ENCODE measurements at places on chromosomes 16 and 17.

GRCh38 chr17:4436381-4436780 is 2.6 kb downstream of the SPNS3 start:
- DNase-seq = no peak

- no peak for DNase-seq
These were observed 13.6 kb downstream of the CLEC16A start for GRCh38 chr16:10957771-10958482.

GRCh38 chr17:10061111-10061845 is 137.1 kb downstream of the GAS7 start:
- DNase-seq = no peak

DNA sequence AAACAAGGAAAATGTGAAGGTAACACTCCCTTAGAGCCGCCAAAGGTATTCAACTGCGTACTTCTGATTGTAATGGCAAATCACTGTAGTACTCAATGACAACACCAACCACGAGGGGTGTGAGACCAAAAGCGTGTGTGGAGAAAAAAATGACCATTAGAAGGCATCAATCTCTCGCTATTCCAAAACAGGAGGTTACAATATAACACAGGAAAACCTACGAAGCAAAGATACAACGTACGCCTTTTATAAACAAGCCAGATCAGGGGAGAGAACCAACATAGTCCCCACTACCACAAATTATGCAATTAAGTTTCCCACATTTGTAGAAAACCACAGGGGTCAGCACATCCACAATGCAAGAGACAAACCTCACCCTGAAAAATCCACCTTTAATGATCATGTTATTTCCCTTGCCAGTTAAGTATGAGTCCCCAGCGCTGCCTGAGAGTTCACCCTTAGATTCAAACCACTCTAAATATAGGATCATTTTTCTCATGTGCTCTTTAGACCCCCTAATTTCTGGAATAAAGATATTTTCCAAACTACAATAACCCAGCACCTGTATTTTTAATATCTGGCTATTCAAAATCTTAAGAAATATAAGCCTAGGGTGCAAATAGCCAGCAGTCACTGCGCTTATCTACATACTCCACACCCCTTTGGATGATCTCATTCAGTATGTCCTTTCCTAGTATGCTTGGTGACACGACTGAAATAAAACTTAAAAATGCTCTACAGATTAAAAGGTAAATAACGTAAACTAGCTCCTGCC is 12.4 kb downstream of the TEX14 start:
- DNase-seq = no peak

DNA sequence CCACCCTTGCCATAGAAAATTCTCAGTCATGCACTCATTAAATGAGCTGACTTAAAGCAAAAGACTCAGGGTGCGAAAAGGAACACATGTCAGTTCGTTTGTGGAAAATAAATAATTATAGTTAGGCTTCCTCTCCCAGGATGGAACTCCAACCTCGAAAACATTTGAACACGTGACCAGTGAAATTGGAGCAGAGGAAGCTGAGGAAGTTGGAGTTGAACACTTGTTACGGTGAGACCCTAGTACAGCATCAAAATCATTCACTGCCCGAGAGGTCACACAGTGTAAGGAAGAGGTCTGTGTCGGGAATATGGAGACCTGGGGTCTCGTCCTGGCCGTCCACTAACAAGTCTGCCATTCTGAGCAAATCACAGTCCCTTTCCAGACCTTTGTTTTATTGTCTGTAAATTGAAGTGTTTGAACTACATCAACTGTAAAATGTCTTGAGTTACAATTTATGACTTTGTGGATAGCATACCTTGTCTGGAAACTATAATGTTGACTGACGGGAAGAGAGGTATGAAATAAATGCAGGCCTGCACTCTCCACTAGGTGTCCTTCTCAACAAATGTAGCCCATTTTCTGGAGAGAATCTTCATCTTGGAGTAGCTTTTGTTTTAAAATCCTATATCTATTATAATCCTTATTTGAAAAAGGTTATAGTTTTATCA is 7.7 kb downstream of the PSMD7 start:
- DNase-seq = no peak

DNA sequence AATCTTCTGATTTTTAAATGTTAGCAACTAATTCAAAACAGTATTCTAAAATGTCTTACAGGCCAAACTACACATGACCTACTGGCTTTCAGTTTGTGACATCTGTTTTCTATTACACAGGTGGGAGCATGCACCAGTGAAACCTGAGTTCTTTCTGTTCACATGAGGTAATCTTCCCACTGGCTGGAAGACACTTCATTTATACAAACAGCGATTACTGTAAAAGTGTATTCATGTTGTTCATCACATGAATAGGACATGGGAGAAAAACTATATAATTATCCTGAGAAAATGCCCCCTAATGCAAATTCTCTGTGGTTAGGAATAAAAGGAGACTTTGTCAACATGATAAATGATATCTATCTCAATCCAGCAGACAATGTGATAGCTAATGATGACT is 11.1 kb upstream of the PIK3R5 start:
- DNase-seq = no peak
